ENCODE measurements at places on chromosomes 16 and 17.
A peak's percentile ranks its signal among the peaks of the same experiment; 100 is the strongest.

- DNase-seq, result no peak
Observed at GRCh38 chr16:85840801-85841200, 41.3 kb downstream of the COX4I1 start.

- DNase-seq, result no peak
Observed at GRCh38 chr16:68079626-68080344, 5.4 kb upstream of the NFATC3 start.

DNA sequence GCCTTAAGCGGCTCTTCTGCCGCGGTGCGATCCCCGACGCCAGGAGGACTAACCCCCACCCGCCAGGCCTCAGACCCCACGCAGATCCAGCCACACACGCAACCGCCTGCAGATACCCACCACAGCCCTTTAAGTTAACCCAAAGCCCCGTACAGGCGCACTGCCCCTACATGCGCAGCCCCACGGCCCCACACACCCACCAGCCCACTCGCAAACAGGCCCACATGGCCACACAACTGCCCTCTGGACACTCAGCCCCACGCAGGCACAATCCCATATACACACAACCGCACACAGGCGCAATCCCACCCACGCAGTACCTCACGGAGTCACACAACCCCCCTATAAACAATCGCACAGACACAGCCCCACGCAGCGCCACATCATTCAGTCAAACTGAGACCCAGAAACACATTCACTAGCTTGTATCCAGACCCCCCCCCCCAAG lies 41.7 kb downstream of the RAI1 start:
- DNase-seq, result no peak

DNA sequence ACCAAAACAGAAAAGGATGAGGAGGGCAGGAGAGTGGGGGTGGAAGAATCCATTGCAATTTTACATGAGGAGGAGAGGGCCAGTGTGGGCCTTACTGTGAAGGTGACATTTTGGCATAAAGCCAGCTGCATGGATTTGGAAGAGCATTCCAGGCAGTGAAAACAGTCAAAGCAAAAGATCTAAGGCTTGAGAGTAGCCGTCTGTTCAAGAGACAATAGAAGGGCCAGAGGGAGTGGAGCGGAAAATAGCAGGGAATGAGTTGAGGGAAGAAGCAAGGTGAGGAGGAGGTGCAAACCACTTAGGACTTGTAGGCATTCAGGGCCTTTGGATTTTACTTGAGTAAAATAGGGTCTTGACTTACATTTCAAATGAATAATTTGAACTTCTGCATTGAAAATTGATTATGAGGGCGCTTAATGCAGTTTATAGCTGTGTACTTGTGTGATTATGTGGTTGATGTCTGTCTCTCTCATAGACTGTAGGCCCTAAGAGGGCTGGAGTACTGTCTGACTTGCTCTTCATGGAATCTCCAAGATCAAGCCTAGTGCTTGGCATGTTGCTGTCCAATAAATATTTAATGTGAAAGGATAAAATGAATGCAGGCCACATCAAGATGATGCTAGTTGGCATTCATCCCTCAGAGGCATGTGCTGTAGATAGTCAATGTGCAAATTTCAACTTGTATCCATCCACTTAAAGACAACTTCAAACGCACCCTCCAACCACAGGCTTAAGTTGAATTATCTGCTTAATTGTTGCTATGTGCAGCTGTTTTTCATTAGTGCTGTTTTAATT lies 772.1 kb upstream of the RBFOX1 start:
- DNase-seq, result no peak

DNA sequence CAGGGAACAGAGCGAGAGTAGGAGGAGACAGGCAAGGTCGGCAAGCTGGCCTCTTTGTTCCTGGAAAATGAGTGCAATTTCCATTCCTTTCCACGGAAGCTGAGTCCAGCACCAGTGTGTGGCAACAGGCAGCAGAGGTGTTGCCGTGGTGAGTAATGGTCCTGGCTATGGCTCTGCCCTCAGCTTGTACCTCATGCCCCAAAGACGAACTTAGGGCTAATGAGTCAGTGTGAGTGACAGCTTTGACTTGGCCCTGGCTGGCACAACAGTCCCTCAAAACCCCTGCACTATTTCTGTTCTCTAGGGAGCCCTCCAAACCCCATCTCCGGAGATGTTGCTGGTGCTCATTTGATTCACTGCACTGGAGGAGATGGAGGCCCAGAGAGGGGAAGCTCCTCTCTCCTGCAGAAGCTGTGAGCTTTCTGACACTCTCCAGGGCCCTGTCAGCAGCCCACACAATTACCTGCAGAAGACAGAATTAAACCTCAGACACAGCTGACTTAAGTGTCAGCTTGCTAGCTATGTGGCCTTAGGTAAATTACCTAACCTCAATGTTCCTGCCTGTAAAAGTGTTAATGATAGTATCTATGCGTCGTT lies 129.9 kb downstream of the TMEM132E start:
- peak; percentile 60 for DNase-seq

- DNase-seq, result peak; percentile 30
Observed at GRCh38 chr17:57257195-57257894, 1.0 kb downstream of the MSI2 start.

- no peak for DNase-seq
Observed at GRCh38 chr17:75876938-75877751, 1.2 kb downstream of the TRIM47 start.

- DNase-seq, result no peak
Observed at GRCh38 chr17:47095268-47095667, 93.8 kb downstream of the CDC27 start.

DNA sequence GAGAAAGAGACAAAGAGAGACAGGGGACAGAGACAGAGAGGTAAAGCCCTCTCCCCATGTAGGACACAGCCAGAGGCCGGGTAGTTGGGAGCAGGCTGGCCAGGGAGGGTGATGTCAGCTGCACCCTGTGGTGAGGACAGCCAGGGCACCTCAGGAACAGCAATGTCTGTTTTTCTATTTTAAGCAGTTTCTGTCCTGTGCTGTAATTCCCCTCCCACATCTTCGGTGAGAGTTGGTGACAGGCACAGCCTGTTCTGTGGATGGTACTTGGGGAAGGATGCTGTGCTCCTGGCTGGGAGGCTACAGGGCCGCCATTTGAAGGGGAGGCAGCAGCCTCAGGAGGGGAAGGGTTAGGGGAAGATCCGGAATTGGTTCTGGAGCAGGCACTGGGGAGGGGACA lies 163.5 kb downstream of the SDK2 start:
- DNase-seq, result no peak

GRCh38 chr16:53309457-53309856 lies 124.8 kb upstream of the RBL2 start:
- no peak for DNase-seq

DNA sequence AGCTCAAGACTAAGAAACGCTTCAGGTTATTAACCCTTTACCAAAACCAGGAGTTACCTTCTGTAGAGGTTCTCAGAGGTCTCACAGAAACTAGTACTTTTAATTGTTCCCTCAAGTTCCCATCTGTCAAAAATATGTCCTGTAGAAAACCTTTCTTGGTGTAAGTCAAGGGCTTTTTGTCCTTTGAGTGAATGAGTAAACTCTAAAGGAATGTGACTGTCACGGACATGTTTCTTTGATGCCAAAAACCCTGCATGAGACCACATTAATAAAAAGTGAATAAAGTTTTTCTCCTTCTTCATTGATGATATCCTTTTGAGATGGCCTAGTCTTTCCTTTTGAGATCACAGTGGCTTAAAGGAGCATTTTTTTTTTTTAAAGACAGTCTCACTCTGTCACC lies 102.9 kb downstream of the NLK start:
- DNase-seq, result no peak

DNA sequence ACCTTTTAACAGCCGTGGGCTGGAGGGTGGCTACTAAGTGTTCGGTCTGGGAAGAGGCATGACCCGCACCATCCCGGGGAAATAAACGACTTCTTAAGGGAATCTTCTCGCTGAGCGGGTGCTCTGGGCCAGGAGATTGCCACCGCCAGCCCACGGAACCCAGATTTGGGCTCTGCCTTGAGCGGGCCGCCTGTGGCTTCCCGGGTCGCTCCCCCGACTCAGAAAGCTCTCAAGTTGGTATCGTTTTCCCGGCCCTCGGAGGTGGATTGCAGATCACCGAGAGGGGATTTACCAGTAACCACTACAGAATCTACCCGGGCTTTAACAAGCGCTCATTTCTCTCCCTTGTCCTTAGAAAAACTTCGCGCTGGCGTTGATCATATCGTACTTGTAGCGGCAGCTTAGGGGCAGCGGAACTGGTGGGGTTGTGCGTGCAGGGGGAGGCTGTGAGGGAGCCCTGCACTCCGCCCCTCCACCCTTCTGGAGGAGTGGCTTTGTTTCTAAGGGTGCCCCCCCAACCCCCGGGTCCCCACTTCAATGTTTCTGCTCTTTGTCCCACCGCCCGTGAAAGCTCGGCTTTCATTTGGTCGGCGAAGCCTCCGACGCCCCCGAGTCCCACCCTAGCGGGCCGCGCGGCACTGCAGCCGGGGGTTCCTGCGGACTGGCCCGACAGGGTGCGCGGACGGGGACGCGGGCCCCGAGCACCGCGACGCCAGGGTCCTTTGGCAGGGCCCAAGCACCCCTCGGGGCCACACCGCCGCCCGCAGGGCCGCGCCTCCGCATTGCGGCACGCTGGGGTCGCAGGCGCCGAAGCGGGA lies 3.6 kb upstream of the CBX4 start:
- no peak for DNase-seq

DNA sequence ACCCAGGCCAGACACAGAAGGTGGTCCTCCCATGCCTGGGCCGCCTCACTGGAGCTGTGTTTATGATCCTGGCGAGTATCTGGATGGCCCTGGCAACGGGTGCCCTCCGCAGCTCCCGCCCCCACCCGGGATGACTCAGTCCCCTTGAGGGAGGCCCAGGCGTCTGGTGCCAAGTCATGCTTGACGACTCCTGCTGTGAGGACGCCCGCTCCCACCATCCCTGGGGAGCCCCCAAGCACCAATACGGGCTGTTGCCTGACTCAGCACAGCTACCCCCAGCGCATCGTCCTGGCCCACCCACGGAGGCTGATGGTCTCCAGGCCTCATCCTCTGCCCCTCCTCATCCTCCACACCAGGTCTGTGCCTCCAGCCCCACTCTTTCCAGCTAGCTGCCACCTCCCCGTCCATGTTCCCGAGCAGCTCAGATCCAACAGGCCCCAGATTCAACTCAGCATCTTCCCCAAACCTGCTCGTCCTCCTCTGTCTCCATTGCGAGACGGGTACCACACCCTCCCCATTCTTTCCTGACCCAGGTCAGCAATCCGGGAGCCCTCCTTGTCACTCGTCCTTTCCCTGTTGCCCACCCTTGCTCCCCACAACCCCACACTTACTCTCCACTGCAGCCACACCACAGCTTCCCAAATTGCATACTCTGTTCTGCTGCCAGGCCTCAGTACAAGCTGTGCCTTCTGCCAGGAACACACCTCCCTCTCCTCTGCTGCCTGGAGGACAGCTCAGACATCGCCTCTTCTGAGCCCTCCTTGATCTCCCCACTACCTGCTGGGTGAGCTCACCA lies 2.6 kb downstream of the CAMKK1 start:
- peak; percentile 51 for DNase-seq

- DNase-seq, result no peak
Observed at GRCh38 chr17:35726953-35727460, 4.4 kb upstream of the RASL10B start.
